ENCODE measurements at places on chromosomes 1 and 21. TPM values are rescaled to one million over a fixed set of nuclear protein-coding genes. Genes with fewer than 3 reads are reported as not detected.

Gene FAM72C
- total RNA-seq: 0.54 TPM

Gene HIVEP3
- 13.1 TPM for total RNA-seq

DNA sequence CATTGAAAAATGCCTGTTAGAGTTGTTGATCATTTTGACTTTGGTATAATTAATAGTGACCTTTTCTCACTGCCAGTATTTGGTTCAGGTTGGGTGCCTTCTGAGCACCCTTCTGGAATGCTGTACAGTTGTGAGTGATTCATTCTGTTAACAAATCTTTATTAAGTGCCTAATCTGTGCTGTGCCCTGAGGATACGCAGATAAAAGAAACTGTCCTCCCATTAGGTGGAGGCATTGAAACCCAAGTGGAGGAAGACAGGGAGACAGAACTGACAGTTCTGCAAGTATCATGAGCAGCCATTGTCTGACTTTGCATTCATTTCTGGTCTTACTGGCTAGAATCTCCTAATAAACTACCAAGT, 76.1 kb upstream of the ZNF326 start:
- no peak for DNase-seq

- no peak for DNase-seq
Measured at GRCh38 chr21:38626306-38626705, 128.0 kb upstream of the ERG start.

GRCh38 chr1:24364975-24365678, 46.0 kb downstream of the GRHL3 start:
- no peak for DNase-seq

DNA sequence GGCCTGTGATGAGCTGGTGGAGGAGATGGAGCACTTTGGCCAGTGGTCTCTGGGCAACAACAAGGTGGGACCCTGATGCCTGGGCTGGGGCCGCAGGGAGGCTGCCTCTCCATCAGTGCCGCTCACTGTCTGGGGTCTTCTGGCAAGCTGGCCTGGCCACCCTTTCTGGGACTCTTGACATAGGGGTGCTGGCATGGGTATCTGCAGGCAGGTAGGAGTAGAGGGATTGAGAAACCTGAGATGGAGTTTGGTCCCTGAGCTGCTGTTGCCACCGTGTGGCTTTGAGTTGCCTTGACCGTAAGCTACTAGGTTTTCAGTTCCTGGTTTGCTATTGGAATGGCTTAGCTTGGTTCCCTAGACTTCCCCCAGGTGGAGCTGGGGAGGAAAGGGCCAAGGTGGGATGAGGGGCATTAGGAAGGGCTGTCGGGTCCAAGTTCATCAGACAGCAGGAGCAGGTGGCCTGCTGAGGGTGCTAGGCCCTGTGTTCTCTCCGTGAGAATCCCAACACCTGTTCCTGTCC, 13.2 kb upstream of the MFN2 start:
- peak; percentile 19 for DNase-seq

Gene SLC2A5
- 0.73 TPM for total RNA-seq

DNA sequence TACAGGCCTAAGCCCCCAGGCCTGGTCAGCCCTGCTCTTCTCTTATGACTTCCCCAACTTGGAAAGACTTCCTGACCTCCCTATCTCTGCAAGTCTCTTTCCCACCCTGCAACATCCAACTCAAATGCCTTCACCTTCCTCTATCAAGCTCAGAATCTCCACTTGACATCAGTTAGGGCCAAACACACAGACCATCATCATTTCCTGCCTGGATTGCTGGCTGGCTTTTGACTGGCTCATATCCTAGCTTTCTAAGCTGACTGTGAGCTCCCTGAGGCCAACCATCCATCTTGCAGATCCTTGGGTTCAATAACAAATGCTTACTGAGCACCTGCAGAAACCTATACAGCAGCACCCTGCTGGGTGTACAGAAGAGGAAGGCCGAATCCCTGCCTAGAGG, 137.3 kb upstream of the EDN2 start:
- DNase-seq: no peak

Gene LAMB3
- total RNA-seq: 5.6 TPM

DNA sequence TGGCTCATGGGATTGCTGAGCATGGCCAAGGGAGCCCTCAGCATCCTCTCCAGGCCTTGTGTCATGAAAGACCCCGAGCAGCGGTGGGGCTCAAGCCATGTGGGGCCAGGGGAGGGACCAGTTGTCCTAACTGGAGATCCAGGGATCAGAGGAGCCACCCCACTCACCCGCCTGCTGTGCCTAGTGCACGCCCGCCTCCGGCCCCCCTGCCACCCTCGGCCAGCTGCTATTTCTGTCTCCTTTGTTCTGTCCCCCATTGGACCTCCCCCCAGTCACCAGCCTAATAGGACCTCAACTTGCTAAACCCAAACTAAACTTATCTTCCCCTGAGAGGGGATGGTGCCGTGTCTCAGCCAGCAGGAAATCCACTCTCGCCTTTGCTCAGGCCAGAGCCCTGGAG, 44.4 kb downstream of the TP73 start:
- DNase-seq: no peak

- DNase-seq: no peak
Measured at GRCh38 chr1:82223091-82223490, 422.4 kb downstream of the ADGRL2 start.

DNA sequence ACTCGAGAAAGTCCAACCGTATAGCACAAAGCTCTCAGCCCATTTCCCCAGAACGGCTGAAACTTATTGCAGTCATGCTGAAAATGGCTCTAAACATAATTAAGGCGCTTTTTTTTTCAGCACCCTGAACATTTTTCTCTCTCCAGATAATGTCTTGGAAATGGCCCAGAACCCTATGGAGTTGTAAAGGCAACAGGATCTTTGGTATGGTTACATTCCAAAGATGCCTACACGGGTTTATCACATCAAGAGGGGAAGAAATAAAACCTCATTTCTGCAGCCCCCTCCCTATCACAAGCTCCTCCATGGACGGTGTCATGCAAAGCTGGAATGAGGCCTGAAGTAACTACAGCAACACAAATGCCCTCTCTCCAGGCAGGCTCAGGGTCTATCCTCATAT, 126.4 kb upstream of the GALNT2 start:
- no peak for DNase-seq

Gene STYXL2
- total RNA-seq: not detected

DNA sequence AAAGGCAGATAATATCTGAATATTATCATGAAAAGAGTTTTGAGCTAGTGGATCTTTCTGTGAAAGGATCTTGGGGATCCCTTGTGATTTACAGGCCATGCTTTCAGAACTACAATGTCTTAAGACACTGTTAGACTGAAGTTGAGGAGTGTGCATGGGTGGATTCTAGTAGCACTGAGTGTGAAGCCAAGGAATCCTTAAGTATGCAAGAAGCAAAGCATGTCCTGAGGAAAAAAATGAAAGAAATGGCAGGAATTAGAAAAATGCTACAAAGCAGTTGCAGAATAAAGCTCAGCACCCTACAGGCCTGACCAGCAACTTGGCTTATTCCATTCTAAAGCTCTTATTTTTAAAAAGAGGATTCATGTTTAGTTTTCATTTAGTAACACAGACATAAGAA, 11.9 kb downstream of the STX6 start:
- peak; percentile 21 for DNase-seq

DNA sequence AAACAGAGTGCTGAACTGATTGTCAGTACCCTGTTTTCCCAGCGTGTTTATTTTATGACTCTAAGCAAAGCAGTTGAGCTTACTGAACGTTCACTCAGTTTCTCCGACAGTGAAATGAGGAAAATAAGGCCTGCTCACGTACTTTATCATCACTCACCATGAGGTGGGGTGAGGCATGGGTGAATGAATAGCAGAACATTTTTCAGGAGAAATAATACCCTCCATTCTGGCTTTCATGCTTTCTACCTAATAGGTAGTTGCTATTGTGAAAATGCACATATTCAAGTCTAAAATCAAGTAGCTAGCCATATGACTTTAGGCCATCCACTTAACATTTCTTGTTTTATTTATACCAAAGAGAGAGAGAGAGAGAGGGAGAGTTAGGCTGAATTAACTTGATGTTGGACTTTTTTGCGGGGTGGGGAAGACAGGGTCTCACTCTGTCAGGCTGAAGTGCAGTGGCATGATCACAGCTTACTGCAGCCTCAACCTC, 178.2 kb downstream of the VPS13D start:
- no peak for DNase-seq

GRCh38 chr1:244963231-244963826, 99.0 kb upstream of the HNRNPU start:
- DNase-seq: no peak

DNA sequence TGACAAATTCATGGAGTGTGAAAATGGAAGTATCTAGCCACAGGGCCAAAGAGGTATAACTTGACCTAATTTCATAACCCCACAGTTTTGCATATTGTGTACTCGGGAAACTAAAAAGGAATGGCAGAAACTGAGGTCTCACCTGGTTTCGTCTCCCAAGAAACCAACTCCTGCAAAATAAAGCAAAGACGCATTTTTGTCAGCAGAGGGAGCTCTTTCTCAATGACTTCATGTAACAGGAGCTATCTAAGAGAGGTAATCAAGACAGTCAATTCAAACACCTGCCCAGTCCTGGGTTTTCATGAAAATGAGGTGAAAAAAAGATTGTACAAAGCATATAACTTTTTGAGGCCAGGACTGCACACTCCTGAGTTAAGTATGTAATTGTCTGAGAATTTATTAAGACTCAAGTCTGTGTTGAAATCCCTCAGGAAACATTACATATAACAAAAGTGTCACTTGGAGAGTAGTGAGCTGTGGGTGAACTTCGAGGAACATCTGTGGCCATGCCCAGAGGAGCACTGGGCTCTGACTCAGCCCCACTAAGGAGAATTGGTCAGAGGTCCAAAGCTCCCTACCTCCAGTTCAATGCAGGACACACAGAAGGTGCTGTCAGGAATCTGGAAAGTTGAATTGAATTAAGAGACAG, 17.6 kb downstream of the FCRL4 start:
- peak; percentile 19 for DNase-seq

GRCh38 chr1:58768971-58769808, 14.7 kb downstream of the JUN start:
- DNase-seq: peak; percentile 79

DNA sequence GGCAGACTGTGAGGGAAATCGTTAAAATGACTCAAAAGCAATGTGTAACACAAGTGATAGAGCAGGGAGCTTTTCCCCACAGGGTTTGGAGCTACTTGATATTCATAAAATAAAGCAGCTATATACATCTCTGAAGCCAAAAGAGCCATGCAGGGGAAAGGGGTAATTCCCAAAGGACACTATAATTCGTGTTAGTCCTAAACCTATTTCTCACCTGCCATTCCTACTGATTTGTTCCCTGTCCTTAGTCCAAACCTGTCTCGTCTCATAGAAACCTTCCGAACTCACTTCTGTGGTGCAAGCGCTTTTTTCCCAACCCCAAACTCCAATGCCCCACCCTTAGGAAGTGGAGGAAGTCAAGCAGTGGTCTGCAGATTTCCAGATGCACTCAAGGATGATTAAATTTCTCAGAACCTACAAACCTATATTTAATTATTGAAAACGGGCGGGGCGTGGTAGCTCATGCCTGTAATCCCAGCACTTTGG, 946 bp upstream of the HNRNPR start:
- DNase-seq: no peak

All from thyroid gland (tissue), 4 donors.